ENCODE measurements at places on chromosomes 12 and 14.

- DNase-seq, result no peak
Observed at GRCh38 chr14:69708049-69708448, 58.9 kb upstream of the SRSF5 start.

- no peak for DNase-seq
Observed at GRCh38 chr12:60281522-60281921, 685.7 kb downstream of the SLC16A7 start.

DNA sequence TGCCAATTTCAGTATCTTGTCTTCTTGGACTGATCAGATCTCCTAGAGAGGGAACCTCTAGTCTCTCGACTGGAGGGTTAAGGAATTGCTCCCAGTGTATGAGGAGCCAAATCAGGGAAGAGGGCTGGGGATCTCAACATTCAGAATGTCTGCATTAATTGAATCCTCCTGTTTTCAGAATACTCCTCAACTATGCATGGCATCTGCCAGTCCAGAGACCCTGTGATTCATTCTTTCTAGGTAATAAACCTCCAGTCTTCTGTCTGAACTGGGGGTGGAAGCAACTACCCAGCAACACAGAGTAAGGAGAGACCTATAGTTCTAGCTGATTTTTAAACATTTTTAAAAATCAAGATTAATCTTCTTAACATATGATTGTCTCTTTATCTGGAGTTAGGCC, 92.7 kb downstream of the AKAP6 start:
- no peak for DNase-seq

GRCh38 chr14:58598028-58598803, 39.5 kb upstream of the DACT1 start:
- DNase-seq, result no peak

- no peak for DNase-seq
Observed at GRCh38 chr14:58574623-58575022, 63.1 kb upstream of the DACT1 start.

DNA sequence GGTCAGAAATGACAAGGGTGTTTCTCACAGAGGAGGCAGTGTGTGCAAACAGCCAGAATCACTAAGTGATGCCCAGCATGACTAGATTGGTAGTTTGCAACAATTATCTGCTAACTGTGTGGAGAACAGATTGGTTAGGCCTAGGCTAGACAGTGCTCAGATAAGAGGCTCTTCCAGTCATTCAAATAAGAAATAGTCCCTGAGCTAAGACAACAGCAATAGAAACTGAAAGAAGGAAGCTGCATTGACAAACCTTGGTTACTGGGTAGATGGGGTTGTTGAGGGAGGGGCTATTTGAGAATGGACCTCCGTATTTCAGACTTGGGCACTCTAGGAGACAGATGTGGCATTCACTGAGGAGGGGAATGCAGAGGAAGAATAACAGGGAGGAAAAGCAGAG, 255.0 kb upstream of the NPAS3 start:
- no peak for DNase-seq

GRCh38 chr12:95528431-95528830, 22.8 kb downstream of the USP44 start:
- DNase-seq, result no peak

- DNase-seq, result no peak
Observed at GRCh38 chr14:67133595-67134441, 55.4 kb upstream of the GARIN2 start.

GRCh38 chr12:104022786-104023185, 27.2 kb downstream of the GLT8D2 start:
- DNase-seq, result no peak

- DNase-seq, result no peak
Observed at GRCh38 chr12:54824402-54824801, 29.9 kb upstream of the MUCL1 start.

DNA sequence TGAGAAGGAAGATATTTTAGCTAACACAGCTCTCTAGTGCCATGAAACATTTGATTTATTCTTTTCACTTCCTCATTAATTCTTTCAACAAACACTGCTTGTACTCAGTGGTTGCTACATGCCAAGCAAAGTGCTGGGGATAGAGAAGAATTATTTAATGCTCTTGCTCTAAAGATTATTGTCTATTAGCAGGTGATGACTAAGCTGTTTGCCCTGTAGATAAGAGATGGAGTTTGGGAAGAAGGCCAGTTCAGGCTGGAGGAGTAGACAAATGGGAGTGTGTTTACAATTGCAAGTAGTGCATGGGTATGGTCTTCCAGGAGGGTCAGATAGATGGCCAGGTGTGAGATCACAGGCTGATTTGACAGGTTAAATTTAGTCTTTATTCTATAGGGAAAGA, 99.8 kb upstream of the SEL1L start:
- no peak for DNase-seq

DNA sequence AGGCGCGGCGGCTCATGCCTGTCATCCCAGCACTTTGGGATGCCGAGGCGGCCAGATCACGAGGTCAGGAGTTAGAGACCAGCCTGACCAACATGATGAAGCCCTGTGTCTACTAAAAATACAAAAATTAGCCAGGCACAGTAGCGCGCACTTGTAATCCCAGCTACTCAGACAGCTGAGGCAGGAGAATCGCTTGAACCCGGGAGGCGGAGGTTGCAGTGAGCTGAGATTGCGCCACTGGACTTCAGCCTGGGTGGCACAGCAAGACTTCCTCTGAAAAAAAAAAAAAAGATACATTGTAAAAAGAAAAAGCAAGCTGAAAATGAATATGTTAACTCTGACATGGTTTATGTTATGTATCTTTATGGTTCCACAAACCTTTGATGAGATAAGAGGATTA, 33.6 kb downstream of the RPGRIP1 start:
- no peak for DNase-seq

- no peak for DNase-seq
Observed at GRCh38 chr14:74924061-74924460, 1.0 kb upstream of the RPS6KL1 start.

- DNase-seq, result no peak
Observed at GRCh38 chr12:104710940-104711689, 247.0 kb downstream of the SLC41A2 start.

GRCh38 chr12:107026806-107027635, 40.1 kb upstream of the MTERF2 start:
- DNase-seq, result no peak

DNA sequence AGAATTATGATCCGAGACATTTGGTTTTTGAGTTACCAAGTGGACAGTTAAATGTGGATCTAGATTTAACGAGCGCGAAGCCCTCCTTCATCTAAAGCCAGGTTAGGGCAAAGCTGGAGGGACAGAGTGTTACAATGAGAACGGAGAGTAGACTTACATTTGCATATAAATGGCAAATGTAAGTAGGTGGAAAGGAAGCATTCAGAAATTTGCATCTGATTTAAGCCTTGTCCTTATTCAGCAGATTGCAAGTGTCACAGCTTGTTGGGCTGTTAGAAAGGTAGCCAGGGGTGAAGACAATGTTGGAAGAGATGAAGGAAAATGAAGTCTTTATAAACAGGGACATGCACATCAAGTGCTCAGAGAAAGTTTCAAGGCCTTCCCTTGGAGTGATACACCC, 806.2 kb downstream of the GALC start:
- DNase-seq, result no peak

GRCh38 chr12:80413462-80413861, 30.6 kb upstream of the PTPRQ start:
- no peak for DNase-seq

- DNase-seq, result no peak
Observed at GRCh38 chr14:21612324-21612723, 22.4 kb downstream of the OR10G2 start.

GRCh38 chr12:25692115-25693035, 139.3 kb upstream of the LMNTD1 start:
- DNase-seq, result no peak

DNA sequence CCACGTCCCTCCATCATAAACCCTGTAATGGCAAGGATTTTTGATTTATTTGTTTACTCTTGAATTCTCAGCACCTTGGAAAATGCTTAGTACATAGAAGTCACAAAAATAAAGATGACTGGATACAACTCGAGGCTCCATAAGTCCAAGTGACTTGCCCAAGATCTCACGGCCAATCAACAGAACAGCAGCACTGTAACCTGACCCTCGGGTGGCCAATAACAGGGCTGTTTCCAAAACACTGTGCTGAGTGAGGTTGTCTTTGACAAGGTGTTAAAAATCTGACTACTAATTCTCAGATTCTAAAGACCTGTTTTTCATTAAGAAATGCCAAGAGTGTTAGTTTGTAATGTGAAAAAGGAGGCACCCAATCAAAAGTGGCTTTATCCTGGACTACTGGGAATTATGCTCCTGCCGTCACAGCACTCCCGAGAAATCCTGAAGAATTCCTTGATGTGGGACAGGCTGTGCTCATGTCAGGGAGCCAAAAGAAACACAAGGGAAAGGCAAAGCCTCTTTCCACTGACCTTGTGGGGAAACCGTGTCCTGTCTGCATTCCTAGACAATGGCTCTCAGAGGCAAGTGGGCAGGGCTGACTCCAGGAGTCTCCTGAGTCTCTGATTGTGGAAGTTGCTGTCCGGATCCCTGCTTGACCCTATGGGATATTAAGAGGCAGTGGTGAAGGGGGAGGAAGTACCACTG, 204.7 kb upstream of the PELI2 start:
- DNase-seq, result no peak

DNA sequence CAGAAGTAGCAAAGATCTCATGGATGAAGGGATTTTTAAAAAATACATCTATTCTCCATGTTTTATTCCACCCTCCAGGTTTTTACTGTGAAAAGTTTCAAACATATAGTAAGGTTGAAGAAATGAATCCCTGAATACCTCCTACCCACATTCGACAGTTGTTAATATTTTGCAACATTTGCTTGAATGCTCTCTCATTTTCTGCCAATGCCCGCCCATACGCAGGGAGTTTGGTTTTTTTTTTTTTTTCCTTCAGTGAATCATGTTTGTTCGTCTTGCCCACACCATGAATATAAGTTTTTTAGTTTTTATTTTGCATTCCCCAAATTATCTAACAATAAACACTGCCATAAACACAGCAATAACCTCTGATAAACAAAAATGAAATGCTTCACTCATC, 82.9 kb downstream of the MAP1LC3B2 start:
- no peak for DNase-seq

DNA sequence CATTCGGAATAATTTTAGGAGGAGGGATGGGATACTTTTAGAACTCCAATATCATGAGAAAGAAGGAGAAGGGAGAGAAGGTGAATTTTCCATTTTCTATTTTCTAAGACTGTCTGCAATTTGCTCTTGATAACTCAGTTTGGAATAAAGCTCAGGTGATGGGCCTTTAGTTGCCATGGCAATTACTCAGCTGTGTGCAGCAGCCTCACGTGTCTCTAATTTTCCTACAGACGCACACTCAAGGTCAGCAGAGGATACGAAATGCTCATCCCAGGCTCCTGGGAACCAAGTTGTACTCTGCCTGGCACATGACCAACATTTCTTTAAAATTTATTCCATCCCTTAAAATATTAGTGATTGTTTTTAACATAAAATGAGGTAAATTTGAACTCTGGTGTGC, 76.7 kb downstream of the TTC8 start:
- DNase-seq, result no peak

DNA sequence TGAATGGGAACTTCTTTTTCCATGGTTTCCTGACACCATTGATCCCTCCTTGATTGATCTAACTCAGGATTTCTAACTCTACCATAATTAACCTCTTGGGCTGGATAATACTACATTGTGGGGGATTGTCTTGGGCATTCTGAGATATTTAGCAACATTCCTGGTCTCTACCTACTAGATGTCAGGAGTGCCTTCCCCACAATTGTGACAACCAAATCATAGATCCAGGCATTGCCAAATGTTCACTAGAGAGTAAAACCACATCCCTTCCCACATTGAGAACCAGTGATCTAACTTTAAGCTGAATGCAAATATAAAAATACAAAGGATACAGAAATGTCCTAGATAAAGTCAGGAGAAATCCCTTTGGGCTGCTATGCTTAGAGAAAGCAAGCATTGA, 36.9 kb upstream of the CCDC198 start:
- no peak for DNase-seq

DNA sequence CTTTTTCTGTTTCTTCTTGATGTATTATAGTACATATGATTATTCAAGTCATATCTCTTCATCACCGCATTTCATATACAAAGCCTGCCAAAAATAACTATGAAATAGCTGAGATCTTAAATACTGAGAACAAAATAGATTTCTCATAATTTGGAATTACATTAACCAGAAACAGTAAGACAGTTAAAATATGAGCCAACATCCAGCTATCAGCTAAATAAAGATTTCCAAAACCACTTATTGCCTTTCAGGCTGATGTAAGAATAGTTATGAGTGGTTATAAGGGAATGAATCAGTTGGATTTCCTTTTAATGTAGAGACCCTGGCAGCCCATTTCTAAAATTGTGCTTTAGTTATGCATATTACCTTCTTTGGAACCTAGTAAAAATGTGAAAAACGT, 47.4 kb downstream of the TMEM117 start:
- no peak for DNase-seq

- no peak for DNase-seq
Observed at GRCh38 chr12:7108003-7108795, 815 bp downstream of the C1RL start.

GRCh38 chr12:124464830-124465229, 102.6 kb downstream of the NCOR2 start:
- DNase-seq, result no peak

- DNase-seq, result no peak
Observed at GRCh38 chr12:46489951-46490388, 117.4 kb upstream of the SLC38A2 start.

- DNase-seq, result no peak
Observed at GRCh38 chr14:55245657-55246268, 25.5 kb upstream of the FBXO34 start.

DNA sequence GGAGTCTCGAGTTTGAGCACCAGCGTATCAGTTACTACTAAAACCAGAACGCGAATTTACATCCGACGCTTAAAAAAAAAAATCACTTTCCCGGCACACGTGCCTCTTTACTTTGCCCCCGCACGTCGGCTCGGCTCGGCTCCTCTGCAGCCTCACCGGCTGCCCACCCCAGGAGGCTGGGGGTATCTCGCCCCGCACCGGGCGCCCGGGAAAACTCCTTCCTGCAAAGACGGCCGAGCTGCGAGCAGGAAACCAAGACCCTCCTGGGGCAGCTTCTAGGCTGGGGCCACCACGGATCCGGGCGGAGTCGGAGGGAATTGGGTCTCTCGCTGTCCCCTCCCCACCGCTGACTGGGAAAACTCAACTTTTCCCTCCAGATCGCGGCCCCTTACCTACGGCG, 610 bp downstream of the VSIG10 start:
- no peak for DNase-seq

GRCh38 chr14:71361336-71361735, 454.1 kb downstream of the PCNX1 start:
- no peak for DNase-seq

GRCh38 chr12:76878099-76878898, 520 bp downstream of the CSRP2 start:
- DNase-seq, result no peak

GRCh38 chr14:102314242-102315011, 5.1 kb upstream of the ZNF839 start:
- DNase-seq, result peak; percentile 72
